Upper lobe of right lung (tissue), 1 donor: ENCODE measurements at places on chromosomes 13 and 19. TPM values are rescaled to one million over a fixed set of nuclear protein-coding genes. Genes with fewer than 3 reads are reported as not detected.
A peak's percentile ranks its signal among the peaks of the same experiment; 100 is the strongest.

Gene ZNF829
- 2.8 TPM for total RNA-seq

DNA sequence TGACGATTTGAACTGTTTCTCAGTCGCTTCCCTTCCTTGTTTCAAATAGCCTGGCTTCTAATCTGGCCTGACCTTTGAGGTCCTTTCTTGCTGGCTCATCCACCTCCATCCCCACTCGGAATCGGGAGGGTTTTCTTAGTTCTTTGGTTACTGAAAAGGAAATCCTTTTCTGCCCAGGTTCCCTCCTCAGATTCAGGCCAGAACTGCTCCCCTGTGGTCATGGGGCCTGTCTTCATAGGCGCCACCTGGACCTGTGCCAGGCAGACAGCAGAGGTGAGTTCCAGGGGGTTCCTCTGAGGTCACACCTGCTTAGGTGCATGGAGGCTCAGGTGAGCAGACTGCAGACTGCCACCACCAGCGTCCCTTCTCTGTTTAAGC lies 62.4 kb downstream of the AKAP11 start:
- DNase-seq: no peak

Gene HCST
- 44.0 TPM for total RNA-seq

Gene KLK15
- not detected for total RNA-seq

Gene ZNF492
- total RNA-seq: 0.29 TPM

- DNase-seq: no peak
Observed at GRCh38 chr13:59946944-59947343, 216.8 kb downstream of the DIAPH3 start.

GRCh38 chr13:42076309-42076713 lies 27.9 kb downstream of the DGKH start:
- DNase-seq: no peak

Gene MEDAG
- total RNA-seq: 5.5 TPM

Gene SHANK1
- total RNA-seq: 0.35 TPM

Gene C13orf42
- not detected for total RNA-seq

- no peak for DNase-seq
Observed at GRCh38 chr19:46355234-46356148, 8.6 kb downstream of the PPP5C start.

Gene SIGLEC8
- total RNA-seq: 2.1 TPM

Gene PPP6R1
- 61.0 TPM for total RNA-seq

- no peak for DNase-seq
Observed at GRCh38 chr13:97429681-97430081, 4.3 kb upstream of the RAP2A start.

Gene PSMD8
- total RNA-seq: 123 TPM

Gene PSG6
- total RNA-seq: not detected

Gene FLT3
- total RNA-seq: 1.1 TPM

GRCh38 chr19:7480970-7481255 lies 7.9 kb downstream of the PEX11G start:
- no peak for DNase-seq

Gene F7
- total RNA-seq: 0.61 TPM

Gene TEKTIP1
- total RNA-seq: 3.2 TPM

Gene ZNF845
- 7.8 TPM for total RNA-seq

DNA sequence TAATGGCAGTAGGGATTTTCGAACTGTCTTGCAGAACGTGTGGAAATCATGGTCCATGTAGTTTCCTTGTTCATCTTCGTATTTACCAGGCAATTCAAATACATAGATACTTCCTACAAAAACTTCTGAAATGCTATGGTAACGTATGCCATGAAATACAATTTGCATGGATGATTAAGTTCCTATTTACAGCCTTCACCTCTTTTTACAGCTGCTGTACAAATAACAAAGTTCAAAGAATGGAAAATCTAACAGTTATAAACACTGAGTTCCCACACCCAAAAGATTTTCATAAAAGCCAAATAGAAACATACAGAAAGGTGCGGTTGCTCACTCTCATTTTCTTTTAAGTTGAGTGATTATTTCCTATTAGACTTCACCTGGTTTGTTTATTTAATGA lies 115.8 kb upstream of the TNFSF11 start:
- DNase-seq: no peak

- DNase-seq: no peak
Observed at GRCh38 chr13:74644229-74644628, 510.0 kb upstream of the KLF12 start.

Gene C3
- total RNA-seq: 1,129 TPM

- DNase-seq: peak; percentile 71
Observed at GRCh38 chr19:54271106-54271505, 9.8 kb downstream of the LILRB2 start.

- DNase-seq: no peak
Observed at GRCh38 chr19:51179256-51179655, 37.2 kb downstream of the SIGLEC7 start.

Gene VSTM2B
- total RNA-seq: not detected

- no peak for DNase-seq
Observed at GRCh38 chr13:31008400-31009115, 76.1 kb downstream of the TEX26 start.
